ENCODE measurements at places on chromosomes 1 and 21. TPM values are rescaled to one million over a fixed set of nuclear protein-coding genes. Genes with fewer than 3 reads are reported as not detected.

DNA sequence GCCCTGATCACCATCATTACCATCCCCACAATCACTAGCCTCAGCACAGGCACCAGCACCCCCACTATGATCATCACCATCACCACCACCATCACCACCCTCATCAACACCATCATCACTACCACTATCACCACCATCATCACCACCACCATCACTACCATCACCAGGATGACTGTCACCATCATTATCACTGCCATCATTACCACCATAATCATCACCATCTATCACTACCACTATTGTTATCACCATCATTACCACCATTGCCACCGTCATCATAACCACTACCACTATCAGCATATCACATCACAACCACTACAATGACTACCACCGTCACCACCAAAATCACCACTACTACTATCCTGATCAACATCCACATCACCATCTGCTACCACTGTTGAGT is 57.3 kb upstream of the CASZ1 start:
- no peak for DNase-seq

DNA sequence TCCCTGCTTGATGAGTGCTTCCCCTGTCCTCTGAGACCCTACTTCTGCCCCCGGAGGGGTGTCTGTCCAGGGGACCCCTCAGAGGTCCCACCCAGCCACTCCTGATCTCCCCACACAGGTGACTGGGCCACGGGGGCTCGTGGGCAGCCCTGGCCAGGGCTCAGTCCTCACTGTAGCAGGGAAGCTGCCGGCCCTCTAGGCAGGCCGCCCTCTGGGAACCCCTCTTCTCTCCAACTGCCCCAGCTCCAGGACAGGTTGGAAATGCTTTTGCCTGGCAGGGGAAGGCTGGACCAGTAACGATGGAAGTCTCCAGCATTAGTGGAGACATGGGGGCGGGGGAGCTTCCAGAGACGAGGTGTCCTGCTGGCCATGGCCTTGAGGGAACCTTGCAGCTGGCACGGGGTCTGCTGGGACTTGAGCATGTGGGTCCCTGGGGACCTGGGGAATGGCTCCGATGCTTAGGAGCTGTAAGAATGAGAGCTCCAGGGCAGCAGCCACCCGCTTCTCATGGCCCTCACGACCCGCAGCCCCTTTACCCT is 3.1 kb upstream of the FNDC10 start:
- no peak for DNase-seq

DNA sequence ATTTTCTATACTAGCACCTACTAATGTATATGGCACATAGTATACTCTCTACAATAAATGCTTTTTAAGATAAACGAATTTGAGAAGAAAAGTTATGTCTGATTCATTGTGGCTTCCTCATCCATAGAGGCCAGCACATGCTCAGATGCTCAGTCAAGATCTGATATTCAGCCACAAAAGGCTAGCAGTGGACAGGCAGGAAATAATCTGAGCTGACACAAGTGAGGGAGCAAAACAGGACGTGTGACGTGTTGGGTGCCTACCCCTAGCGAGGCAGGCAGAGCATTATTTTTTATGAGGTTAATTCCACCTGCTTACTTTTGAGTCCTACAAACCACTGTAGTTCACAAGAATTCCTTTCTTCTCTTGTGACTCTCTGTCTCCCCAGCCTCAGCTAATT is 550.9 kb downstream of the SMYD3 start:
- DNase-seq: no peak

DNA sequence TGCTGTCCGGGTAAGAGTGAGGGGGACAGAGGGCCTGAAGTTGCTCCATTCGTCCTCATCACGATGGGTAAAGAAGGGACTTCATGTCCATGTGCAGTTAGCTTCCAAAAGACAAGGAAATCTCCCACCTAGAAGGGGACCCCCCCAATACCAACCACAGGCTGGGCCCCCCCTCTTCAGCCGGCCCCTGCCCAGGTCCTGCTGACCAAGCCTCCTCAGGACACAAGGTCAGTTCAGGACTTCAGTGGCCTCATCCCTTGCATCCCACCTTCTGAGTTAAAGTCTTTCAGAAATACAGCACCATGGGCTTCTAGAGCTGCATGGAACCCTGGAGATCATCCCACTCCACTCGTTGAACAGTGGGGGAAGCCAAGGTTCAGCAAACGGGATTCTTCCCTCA is 115.4 kb upstream of the ERG start:
- DNase-seq: no peak

GRCh38 chr1:202586018-202586821 is 124.0 kb downstream of the SYT2 start:
- peak; percentile 73 for DNase-seq

DNA sequence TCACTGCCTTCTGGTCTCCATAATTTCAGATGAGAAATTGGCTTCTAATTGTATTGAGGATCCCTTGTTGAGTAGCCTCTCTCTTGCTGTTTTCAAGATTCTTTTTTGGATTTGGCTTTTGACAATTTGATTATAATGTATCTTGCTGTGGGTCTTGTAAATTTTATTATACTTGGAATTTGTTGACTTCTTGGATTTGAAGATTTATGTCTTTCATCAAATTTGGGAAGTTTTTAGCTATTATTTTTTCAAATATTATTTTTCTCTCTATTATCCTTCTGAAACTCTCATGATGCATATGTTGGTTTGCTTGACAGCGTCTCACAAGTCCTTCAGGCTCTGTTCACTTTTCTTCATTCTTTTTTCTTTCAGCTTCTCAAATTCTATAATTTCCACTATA is 126.1 kb downstream of the C1orf94 start:
- DNase-seq: no peak

- no peak for DNase-seq
Observed at GRCh38 chr1:14634486-14634885, 36.0 kb downstream of the KAZN start.

DNA sequence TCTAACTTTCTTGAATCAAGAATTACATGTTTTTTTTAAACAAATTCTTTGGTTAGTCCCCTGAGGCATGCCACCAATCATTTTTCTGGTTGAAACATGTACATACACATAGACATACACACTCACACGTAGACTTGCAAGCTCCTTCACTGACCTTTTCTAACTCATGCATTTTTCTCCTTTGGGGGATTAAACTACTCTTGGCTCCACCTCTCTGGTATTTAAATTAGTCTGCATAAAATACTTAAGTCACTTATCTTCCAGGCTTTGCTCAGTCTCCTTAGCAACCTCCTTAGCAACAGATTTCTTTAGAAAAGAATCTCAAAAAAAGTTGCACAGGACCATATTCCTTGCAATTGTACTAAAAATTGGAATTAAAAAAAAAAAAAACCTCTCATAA is 440.9 kb upstream of the LRRC7 start:
- no peak for DNase-seq

The DMRTA2 gene
- total RNA-seq: not detected

All from right atrium auricular region (tissue), 2 donors.